ENCODE measurements at places on chromosomes 5 and 9.

DNA sequence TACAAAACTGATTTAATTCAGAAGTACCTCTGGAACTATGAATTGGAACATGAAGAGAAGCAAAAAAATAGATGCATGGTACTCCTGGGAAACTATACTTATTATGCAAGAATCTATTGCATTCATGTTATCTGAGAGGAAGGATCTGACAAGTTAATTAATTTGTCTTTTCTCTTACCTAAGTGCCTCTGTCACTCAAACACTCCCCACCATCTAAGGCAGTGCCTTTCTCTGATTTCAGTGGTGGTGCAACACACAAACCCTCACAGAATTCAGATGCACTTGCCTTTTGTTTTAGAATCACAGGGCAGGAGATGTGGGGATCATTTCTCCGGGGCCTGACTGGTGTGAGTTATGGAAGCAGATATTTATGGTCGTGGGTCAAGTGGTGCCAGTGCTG is 52.5 kb upstream of the C9orf72 start:
- no peak for DNase-seq

- DNase-seq, result no peak
Measured at GRCh38 chr9:118829334-118829733, 539.9 kb downstream of the BRINP1 start.

DNA sequence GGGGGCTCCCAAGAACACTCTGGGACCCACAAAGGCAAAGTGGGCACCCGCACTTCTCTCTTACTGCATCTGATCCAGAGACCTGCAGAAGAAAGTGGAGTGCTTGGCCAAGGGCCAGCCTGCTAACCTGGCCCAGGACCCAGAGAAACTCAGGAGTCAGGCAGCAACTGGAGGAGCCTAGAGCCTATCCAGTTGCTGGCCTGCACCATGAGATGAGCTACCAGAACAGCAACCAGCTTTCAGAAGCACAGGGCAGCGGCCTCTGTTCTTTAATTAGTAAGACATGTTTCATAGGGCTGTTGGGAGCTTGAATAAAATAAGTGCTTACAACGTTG is 298.3 kb downstream of the GADD45G start:
- DNase-seq, result no peak

- no peak for DNase-seq
Measured at GRCh38 chr5:78813906-78814530, 165.4 kb upstream of the LHFPL2 start.

GRCh38 chr5:137453483-137454080 is 45.5 kb downstream of the SPOCK1 start:
- DNase-seq, result no peak

DNA sequence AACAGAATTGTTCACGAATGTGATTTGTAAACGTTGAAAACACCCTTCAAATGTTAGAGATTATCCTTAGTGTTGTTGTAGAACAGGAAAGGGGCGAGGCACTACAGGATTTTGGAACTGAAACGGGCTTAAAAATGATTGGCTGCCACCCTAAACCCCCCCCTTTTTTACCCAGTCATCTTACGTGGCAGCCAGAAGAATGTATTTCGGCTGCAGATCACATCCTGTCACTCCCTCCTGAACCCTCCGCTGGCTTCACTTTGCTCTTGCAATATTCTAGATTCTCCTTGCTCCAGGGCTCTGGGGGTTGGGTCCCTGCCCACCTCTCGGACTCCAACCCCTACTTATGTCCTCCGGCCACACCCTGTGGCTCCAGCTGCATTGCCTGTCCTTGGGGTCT is 13.9 kb upstream of the UNC5A start:
- DNase-seq, result no peak

DNA sequence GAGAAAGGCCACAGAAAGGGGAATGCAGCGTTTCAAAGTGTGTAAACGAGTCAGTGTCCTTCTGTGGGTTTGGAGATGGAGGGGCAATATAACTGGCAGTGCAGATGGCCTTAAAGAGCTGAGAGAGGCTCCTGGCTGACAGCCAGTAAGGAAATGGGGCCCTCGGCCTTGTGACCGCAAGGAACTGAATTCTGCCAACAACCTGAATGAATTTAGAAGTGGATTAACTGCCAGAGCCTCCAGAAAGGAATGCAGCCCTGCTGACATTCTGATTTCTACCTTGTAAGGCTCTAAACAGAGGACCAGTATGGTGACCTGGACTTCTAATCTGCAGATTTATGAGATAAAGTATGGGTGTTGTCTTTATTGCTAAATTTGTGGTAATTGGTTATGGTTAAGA is 17.5 kb upstream of the NREP start:
- DNase-seq, result no peak

GRCh38 chr5:132823481-132824050 is 6.9 kb downstream of the SHROOM1 start:
- DNase-seq, result no peak

DNA sequence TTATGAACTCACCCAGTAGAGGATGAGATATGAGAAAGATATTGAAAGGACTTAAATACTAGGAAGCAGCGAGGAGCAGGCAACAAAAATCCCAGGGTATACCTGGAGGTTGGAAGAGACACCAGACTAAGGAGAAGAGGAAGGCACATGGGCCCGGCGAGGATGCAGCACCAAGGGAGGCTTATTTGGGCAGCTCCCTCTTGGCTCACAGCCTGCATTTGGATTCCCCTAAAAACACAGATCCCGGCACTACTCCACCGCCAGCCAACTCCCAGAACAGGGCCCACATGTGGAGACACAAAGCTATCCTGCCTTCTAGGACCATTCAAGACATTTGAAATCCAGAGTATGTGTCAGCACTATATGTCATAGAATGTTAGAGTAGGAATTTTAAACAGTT is 199.8 kb upstream of the FBXL7 start:
- DNase-seq, result no peak

DNA sequence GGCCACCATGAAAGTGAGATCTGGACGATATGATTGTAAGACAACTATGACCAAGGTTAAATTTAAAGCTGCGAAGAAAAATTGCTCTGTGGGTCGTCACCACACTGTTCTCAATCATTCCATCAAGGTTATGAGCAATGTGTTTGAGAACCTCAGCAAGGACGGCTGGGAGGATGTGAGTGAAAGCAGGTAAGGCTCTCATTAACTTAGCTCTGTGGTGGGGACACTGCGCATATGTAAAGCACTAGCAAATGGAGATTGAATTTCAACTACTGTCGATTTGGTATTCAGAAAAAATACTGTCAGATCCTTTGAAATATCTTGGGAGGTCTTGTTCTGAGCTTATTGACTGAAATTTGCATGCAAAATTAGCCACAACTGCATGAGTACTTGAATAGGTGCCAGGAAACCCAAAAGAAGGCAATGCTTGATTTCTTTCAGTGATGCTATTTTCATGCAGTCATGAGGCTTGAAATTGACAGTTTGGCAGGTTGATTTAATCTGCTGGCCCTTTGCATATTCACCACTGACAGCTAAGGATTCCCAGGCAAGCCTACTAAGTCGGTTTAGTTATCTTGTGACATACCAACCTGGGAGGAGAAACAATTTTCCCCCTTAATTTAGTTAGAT is 183.9 kb upstream of the SH3GL2 start:
- no peak for DNase-seq

- no peak for DNase-seq
Measured at GRCh38 chr5:145237843-145238242, 597.3 kb downstream of the PRELID2 start.

DNA sequence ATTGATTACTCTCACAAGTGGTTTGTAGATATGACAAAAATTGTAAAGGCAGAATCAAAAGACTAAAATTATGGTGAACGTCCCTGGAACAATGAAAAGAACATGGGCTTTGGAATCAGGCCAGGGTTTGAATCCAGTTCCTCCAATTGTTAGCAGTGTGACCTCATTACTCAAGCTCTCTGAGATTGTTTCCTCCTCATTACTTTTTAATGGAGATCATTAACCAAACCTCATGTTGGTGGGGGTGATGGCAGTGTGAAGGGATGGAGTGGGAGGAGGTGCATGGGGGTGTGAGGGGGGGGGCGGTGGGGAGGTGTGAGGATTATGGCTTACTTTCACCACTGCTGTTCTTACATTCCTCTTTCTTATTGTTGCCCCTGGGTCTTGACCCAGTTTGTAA is 44.1 kb upstream of the FOXE1 start:
- no peak for DNase-seq

GRCh38 chr5:137753691-137754187 is 424 bp downstream of the HNRNPA0 start:
- DNase-seq, result no peak

- no peak for DNase-seq
Measured at GRCh38 chr5:75513841-75514240, 2.1 kb downstream of the POLK start.

Data from stimulated activated CD8-positive, alpha-beta memory T cell treated with anti-CD3 and anti-CD28 coated beads, Interleukin-7, amount 100 ng/mL, for 24 hours (primary cell).